ENCODE measurements at places on chromosomes 2 and 18. TPM values are rescaled to one million over a fixed set of nuclear protein-coding genes. Genes with fewer than 3 reads are reported as not detected.

The KIF1A gene
- 0.42 TPM for total RNA-seq

The EN1 gene
- not detected for total RNA-seq

GRCh38 chr2:16096962-16097361 lies 156.6 kb downstream of the MYCN start:
- DNase-seq, result no peak

The FOXI3 gene
- not detected for total RNA-seq

The ITGB6 gene
- 58.3 TPM for total RNA-seq

DNA sequence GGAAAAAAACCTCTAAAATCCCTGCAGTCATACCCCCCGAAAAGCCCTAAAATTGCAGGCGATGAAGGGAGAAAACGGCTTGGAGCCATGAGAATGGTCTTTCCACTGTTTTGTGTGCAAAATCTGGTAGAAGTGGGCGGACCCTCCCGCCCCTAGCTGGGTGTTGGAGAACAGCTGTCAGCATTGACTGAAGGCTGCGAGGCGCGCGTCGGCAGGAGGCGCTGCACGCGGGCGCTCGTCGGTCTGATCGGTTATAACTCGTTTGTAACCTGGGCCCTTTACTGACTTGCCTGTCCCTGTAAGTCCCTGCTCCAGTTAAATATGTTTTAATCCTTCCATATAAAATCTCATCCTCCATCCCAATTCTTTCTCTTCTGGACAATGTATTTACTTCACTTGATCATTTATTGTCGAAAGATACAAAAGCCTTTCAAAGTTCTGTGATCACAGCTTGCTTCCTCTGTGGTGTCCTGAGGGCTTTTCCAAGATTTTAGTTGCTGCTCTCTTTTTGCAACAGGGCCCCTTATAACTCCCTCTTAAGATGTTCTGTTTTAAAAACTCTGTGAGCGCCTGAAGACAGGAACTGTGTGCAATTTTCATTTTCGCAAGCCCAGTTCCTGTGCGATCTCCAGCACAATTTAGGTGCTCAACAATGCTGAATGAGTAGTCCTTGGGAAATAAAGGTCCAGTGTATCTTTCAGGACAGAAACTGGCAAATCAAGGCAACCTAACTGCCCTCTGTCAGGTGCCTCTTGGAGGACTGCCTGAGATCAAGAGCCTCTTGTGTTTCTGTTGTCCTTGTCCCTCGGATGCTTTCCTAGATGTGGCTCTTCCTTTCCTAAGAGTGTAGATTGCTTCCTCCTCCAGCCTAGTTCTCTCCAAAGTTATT lies 918 bp upstream of the HNRNPLL start:
- DNase-seq, result peak; percentile 88

GRCh38 chr2:235694721-235695601 lies 201.1 kb downstream of the AGAP1 start:
- peak; percentile 19 for DNase-seq

GRCh38 chr2:204201507-204201906 lies 264.9 kb downstream of the ICOS start:
- no peak for DNase-seq

The MAP2 gene
- 67.1 TPM for total RNA-seq

The FBXO48 gene
- 1.5 TPM for total RNA-seq

- DNase-seq, result no peak
Observed at GRCh38 chr2:136818839-136819238, 53.5 kb downstream of the THSD7B start.

GRCh38 chr2:12685145-12685544 lies 31.6 kb upstream of the TRIB2 start:
- DNase-seq, result no peak

The MTHFD2 gene
- 81.2 TPM for total RNA-seq

- no peak for DNase-seq
Observed at GRCh38 chr2:173240083-173240482, 114.6 kb upstream of the CDCA7 start.

The OTOS gene
- total RNA-seq, result not detected

GRCh38 chr18:52869349-52869923 lies 529.4 kb downstream of the DCC start:
- DNase-seq, result peak; percentile 49

The TSGA10 gene
- 3.7 TPM for total RNA-seq

DNA sequence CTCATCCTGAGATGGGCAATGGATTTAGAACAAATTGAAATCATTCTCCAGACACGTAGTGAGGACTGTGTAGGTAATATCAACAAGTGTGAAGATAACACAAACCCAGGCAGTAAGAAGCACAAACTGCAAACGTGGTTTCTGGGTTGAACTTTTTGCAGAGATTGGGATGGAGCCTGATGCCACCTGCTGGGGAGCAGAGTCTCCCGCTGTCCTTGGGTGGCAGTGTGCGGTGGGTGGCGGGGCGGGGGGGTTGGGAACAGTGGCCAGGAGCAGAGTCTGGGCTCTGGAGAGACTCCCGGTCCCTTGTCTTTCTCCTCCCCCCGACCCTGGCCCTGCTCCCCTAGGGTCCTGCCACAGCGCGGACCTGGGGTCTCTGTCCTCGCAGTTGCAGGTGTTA lies 19.5 kb downstream of the TRAF3IP1 start:
- DNase-seq, result no peak

DNA sequence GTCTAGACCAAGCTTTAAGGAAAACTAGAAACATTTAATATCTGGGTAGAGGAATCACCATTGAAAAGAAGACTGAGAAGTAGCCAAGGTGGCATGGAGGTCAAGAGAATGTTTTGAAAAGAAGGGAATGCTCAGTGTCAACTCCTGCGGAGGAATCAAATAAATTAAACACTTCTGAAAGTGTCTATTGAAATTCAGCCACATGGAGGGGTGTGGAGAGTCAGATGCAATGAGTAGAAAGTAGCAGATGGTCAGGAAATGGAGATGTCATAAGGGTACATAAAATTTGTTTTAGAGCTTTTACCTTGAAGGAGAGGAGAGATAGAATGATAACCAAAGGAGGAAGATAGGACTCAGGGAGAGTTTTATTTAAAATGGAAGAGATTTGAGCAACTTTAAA lies 35.1 kb downstream of the NLRC4 start:
- no peak for DNase-seq

The RND3 gene
- total RNA-seq, result 28.3 TPM

- no peak for DNase-seq
Observed at GRCh38 chr2:50476174-50476573, 555.8 kb downstream of the NRXN1 start.

GRCh38 chr2:221473451-221473850 lies 98.7 kb downstream of the EPHA4 start:
- DNase-seq, result no peak

- DNase-seq, result no peak
Observed at GRCh38 chr2:16115881-16116830, 175.8 kb downstream of the MYCN start.

- no peak for DNase-seq
Observed at GRCh38 chr18:56086176-56086575, 498.2 kb upstream of the TCF4 start.

GRCh38 chr2:86284987-86285386 lies 52.4 kb downstream of the REEP1 start:
- DNase-seq, result no peak

The FBXO41 gene
- 2.4 TPM for total RNA-seq

The DYSF gene
- total RNA-seq, result 24.5 TPM

DNA sequence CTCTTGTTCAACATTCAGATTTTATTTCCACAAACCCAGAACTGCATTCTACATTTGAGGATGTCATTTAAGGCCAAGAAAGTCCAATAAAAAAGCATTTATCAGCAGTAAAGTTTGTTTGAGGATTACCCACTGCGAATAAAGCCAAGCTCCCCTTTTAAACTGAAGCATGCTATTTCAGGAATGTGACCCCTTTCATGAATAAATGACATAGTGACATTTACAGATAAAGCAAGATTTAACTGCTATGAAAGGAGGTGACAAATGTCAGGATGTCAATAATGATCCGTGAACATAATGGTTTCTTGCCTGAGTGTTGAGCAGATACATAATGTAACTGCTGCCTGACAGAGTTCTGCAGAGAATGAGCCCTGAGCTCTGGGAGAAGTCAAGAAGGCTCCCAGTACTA lies 146.3 kb downstream of the TDRD15 start:
- no peak for DNase-seq

DNA sequence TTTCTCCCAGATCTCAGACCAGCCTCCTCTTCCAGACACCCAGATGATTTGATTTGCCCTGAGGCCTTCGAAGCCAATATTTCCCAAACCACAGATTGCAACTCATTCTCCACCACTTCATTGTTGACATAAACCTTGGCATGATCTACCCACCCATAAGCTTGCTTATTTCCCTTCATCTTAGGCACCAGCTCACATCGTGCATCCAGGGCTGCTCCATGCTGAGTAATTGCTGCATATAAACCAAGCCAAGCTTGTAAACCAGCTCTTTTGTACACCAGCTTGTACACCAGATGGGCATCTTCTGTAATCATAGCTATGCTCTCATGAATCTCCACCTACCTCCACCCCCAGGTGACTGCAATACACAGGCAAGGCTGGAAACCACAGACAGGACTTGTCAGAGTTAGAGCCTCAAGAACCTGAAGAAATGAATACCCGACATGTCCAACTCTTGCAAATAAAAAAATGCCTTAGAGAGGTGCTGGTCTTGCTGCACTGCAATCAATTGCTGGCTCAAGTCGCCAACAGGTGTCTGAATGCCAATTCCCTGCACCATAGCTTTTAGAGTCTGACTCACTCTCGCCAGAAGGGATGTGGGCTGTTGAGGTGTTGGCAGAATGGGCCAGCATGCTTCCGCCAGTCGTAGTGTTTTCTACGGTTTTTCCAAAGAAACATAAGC lies 31.5 kb downstream of the TRABD2A start:
- no peak for DNase-seq

The SP110 gene
- 37.8 TPM for total RNA-seq

- DNase-seq, result peak; percentile 22
Observed at GRCh38 chr2:139992078-139992477, 1211.9 kb upstream of the NXPH2 start.

- no peak for DNase-seq
Observed at GRCh38 chr2:186882511-186883071, 33.6 kb upstream of the ZSWIM2 start.

GRCh38 chr2:189466656-189467055 lies 25.4 kb downstream of the WDR75 start:
- DNase-seq, result peak; percentile 19

DNA sequence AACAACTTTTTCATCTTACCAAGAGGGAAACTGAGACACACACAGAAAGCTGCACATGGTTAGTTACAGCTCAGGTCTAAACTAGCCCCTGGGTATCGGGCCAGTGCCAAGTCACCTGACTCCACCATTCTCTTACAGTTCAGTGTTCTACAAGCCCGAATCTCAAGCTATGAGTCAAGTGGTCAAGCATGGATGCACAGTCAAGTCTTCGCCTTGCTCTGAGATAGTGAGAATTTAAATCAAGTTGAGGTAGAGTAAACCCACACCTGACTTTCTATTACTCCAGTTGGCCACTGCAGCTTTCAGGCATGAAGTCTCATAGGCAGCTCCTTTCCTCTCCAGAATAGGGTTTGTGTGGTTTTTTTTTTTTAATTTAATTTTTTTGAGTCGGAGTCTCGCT lies 34.5 kb upstream of the ARL5A start:
- no peak for DNase-seq

- no peak for DNase-seq
Observed at GRCh38 chr2:150178591-150178990, 308.9 kb downstream of the RND3 start.

The BOLL gene
- not detected for total RNA-seq

Data from left lung (tissue), 14 donors.